Upper lobe of right lung (tissue), 1 donor: ENCODE measurements at places on chromosomes 7 and 10.

- DNase-seq: peak; percentile 84
These were observed 2.1 kb downstream of the SLC4A2 start for GRCh38 chr7:151061213-151062110.

- DNase-seq: no peak
These were observed 323.1 kb downstream of the PCLO start for GRCh38 chr7:82839555-82839954.

DNA sequence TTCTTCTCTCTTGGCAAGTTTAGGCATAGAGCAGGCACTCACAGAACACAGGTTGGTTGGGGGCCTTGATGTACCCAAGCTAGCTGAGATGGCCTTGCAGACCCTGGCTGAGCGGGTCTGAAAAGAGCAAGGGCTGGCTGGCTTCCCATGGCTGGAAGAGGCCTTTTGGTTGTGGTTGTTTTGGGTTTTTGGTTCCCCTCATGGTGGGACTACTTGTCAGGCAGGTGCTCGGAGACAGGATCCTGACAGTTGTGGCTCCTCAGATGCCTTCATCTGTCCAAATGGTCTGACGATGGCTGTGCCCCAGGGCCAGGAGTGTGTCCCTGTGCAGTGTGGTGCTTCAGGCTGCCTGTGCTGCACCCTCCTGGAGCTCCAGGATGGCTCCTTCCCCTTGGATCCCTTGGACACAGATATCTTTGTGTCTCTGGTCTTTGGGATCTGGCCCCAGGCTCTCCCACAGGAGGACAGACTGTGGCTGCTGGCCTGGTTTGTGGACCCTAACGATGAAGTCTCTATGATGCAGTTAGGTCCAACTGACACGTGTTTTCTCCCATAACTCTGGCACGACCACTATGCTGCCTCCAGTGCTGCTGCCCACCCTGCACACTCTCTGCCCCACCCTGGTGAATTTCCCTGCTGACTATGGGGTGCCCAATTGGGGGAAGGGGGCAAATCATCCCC lies 321.5 kb upstream of the ZNF32 start:
- DNase-seq: peak; percentile 44

DNA sequence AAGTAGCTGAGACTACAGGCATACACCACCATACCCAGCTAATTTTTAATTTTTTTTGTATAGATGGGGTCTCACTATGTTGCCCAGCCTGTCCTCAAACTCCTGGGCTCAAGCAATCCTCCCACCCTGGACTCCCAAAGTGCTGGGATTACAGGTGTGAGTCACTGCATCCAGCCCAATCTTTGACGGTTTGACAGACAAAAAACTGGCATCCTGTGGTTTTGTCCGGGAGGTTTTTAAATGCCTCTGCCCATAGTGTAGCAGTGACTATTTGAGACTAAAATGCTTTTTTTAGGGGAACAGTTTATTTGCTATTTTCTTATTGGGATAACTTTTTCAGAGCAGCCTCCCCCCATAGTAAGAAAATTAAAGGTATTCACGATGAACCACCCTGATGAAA lies 523.7 kb upstream of the GALNT17 start:
- no peak for DNase-seq

GRCh38 chr7:41420421-41420820 lies 282.5 kb downstream of the INHBA start:
- no peak for DNase-seq

- DNase-seq: no peak
These were observed 67.5 kb upstream of the CCNY start for GRCh38 chr10:35268791-35269257.

DNA sequence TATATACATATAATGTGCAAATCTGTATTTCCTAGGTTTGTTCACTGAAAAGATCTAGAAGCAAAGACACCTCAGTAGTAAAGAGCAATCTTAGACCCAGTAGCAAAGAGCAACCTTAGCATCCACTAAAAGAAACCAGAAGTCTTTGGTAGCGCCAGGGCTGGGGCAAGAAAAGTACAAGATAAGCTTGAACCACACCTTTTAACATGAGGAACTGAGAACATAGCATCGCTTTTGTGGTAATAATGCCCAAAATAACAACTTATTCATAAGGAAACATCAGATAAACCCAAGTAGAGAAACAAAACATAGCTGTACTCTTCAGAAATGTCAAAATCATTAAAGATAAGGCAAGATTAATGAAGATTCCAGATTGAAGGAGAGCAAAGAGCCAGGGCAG lies 173.4 kb downstream of the IMMP2L start:
- no peak for DNase-seq

- DNase-seq: no peak
These were observed 27.1 kb downstream of the BMS1 start for GRCh38 chr10:42809676-42810075.

GRCh38 chr10:88082806-88083596 lies 219.6 kb downstream of the PTEN start:
- DNase-seq: no peak

- no peak for DNase-seq
These were observed 729 bp upstream of the TAF3 start for GRCh38 chr10:7817576-7817975.

DNA sequence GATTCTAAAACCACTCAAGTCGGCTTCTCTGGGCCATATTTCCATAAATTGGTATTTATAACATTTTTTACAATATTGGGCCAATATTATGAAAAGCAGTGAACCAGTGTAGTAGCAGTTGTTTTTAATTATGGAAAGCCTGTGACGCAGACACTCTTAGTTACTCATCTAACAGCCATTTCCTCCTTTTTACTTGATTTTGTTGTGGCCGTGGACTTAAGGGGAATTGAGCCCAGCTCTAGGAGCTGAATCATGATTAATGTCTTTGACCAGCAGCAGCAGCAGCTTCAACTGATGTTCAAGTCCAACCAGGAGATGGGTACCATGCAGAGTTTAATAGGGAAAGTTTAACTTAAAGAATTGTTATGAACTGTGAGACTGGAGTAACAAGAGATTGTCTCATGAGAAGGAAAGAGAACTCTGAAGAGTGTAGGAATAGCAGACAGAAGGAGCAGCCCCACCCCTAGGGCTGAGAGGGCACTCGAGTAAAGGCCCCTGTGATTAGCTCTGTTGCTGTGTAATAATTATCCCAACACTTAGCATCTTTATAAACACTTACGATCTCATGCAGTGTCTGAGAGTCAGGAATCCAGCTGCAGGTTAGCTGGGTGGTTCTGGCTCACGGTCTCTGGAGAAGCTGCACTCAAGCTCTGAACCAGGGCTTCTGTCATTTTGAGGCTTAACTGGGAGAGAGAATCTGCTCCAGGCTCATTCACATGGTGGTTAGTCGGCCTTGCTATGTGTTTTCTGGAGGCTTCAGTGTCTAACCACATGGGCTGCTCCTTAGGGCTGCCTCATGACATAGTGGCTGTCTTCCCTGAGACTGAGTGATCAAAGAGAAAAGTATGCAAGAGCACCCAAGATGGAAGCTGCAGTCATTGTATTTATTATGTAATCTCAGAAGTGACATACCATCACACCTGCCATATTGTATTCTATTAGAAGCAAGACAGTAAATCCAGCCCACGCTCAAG lies 4.6 kb downstream of the LANCL2 start:
- DNase-seq: no peak

GRCh38 chr10:23402856-23403255 lies 36.0 kb upstream of the OTUD1 start:
- DNase-seq: no peak

- no peak for DNase-seq
These were observed 3.3 kb downstream of the MYOF start for GRCh38 chr10:93478873-93479272.

DNA sequence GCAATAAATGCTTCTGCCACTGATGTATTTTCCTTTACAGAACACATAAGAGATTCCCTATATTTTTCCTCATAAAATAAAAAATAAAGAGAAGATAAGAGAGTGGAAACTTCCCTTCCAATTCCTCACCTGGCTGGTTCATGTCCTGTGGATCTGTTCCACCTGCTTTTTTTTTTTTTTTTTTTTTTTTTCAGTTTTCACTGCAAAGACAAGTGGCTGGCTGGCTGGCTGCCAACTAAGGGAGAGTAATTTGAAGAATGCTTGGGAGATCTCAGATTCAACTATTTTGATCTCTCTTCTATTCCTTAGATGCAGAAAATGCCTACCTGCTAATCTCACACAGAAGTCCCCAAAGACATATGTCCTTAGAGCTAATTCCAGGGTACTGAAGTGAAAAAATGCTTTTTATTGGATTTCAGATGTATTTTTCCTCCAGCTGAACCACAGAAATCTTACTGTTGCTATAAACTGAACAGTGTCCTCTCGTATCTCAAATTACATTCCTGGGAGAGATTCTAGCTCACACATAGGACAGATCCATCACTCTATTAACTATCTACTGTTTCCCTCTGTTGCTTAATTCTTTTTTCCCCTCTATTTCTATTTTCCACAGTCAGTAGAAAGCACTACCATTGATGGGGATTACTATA lies 120.8 kb downstream of the NRCAM start:
- no peak for DNase-seq

GRCh38 chr7:5665094-5666025 lies 116.1 kb downstream of the RNF216 start:
- DNase-seq: no peak

DNA sequence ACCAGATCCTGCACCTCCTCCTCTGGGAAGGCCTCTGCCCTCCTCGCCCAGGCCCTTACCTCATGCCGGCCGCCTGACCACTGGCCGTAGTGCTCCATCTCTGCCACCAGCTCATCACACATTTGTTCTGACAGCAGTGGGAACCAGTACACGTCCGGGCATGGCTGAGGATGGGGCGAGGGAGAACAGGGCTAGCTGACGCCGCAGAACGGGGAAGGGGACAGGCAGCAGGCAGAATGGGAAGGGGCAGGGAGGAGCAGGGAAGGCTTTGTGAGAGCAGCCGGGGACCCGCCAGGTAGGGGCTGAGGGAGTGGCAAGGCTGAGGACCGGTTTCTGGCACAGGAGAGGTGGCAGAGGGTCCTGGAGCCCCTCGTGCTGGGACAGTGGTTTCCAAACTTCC lies 8.0 kb upstream of the MOGAT3 start:
- DNase-seq: no peak

GRCh38 chr10:120632047-120632446 lies 175.0 kb downstream of the PLPP4 start:
- DNase-seq: no peak

GRCh38 chr7:146223851-146224250 lies 107.2 kb downstream of the CNTNAP2 start:
- DNase-seq: no peak

DNA sequence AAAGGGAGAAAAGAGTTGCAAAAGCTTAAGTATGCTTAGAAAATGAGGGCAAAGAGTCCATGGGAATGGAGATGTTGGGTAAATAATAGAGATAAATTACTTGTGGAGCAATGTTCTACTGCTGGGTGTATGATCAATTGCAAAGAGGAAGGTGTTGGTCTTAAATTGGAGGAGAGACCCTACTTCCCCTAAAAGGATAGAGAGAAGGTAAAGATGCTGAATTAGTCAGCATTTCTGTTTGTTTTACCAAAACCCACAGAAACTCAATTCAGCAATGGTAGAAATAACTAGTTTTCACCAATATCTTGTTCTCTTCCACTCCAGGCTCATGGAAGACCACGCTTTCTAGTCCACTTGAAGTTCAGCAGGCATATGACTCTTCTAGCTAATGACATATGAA lies 32.1 kb downstream of the ASB4 start:
- DNase-seq: no peak

GRCh38 chr10:28181478-28182096 lies 121.3 kb downstream of the MPP7 start:
- DNase-seq: no peak

DNA sequence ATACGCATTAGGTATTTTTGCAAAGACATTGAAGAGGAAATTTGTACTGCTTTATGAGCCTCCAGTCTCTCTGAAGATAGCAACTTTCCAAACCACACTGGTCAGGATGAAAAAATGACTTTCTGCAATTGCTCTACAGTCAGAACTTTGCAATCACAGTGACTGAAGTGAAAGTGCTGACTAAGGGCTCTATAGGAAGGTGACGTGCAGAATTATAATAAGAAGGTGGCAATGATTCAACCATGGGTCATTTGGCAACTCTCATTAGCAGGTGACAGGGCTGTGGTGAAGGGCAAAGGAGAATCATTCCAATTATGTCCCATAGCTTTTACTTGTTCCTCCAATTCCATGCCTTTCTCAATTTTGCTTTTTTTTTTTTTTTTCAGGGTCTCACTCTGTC lies 311.0 kb downstream of the ANKRD30A start:
- no peak for DNase-seq

- DNase-seq: no peak
These were observed 41.9 kb upstream of the TNKS2 start for GRCh38 chr10:91756286-91756685.

- DNase-seq: no peak
These were observed 3.1 kb downstream of the FZD1 start for GRCh38 chr7:91267171-91267955.

GRCh38 chr10:660970-661596 lies 28.4 kb downstream of the DIP2C start:
- DNase-seq: peak; percentile 58

DNA sequence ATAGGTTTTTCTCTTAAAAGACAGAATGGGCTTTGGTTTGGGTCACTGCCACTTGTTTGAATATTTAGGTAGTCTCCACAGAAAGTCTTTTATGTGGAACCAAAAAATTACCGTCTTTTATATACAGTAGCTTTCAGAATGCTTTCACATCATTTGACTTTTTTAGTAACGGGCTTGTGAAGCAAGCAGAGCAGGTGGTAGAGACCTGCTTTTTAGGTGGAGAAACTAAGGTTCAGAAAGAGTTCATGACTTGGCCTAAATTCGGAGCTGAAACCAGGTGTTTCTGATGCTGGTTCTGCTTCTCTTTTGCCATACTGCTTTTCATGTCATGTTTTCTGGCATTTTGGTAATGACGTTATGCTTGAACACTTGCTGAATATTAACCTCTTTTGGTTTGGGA lies 36.3 kb downstream of the GARS1 start:
- DNase-seq: no peak

GRCh38 chr10:70334526-70335245 lies 47.7 kb downstream of the LRRC20 start:
- DNase-seq: peak; percentile 45

DNA sequence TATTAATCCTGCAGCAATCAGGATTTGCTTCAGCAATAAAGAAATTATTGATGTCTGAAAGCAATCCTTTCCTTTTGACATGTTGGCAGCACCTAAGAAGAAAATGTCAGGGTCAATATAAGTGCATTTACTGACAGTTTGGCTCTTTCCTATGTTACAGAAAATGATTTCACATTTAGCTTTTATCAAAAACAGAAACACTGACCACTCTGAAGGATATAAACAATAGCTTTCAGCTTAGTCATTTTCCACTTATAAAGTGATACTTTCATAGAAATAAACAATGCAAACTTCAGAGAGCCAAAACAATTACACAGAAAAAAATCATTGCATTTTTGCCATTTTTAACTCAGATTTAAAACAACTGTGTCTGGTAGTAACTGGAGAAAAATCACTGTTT lies 325.6 kb upstream of the KAT6B start:
- DNase-seq: no peak

DNA sequence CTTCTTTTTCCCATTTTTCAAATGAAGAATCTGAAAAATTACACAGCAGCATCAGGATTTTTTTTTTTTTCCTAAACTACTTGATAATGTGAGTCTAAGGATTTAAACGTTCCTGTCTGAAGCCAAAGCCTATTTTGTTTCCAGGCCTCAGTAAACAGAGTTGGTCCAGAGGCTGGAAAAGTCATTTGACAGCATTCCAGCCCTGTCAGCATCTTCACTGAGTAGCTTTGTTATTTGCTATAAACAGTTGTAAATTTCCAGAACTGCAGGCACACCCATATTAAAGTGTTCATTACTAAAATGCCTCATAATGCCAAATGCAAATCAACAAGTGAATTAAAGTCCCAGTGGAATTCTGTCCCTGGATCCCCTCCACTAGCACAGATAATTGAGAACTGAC lies 35.5 kb upstream of the KMT2E start:
- DNase-seq: no peak
